ENCODE measurements at places on chromosomes 3 and 15.

DNA sequence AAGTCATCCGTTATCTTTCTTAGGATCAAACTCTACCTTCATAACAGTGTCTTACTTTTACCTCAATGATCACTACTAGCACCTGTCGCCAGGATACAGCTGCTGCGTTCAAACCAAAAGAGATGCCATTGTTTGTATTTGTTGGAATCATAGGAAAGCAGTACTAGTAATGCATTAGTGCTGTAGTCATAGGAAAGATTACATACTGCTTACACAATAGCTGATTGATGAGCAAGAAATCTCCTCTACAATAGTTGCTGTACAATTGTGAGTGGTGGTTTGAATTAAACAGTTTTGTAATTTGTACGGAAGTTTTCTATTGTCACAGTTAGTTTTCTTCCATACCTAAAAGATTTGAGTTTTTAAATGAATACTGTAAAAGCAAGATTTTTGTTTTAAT is 21.4 kb downstream of the ACAP2 start:
- no peak for DNase-seq

DNA sequence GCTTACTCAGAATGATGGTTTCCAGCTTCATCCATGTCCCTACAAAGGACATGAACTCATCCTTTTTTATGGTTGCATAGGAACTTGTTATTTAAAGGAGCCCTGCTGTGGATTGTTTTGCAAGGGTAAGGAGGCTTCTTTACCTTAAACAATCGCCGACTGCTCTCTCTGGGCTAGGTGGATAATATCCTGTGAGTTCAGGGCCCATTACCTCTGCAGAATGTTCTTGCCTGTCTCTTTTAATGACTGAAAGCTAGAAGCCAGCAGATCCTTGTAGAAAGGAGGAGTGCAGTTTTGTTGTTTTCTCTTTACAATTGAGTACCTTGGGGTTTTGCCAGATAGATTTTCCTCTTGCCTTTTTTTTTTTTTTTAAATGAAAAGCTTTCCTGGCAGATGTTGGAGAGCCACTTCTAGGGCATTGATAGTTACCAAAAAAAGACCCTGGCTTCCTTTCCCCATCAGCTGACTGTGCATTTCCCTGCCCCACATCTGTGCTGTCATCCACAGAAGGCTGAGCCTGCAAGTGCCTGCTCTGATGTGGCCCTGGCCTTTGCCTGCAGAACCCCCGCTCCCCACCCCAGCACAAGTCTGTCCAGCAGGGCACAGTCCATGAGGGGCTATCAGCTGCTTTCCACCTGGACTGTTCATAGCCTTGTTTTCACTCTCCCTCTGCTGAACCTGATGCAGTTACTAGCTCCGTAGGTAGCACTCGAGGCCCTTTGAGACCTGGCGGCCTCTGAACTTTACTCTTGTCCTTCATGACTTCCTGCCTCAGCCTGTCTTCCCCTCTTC is 113.1 kb downstream of the CHCHD6 start:
- DNase-seq = no peak

- peak; percentile 32 for DNase-seq
Observed at GRCh38 chr3:377158-377561, 180.6 kb downstream of the CHL1 start.

DNA sequence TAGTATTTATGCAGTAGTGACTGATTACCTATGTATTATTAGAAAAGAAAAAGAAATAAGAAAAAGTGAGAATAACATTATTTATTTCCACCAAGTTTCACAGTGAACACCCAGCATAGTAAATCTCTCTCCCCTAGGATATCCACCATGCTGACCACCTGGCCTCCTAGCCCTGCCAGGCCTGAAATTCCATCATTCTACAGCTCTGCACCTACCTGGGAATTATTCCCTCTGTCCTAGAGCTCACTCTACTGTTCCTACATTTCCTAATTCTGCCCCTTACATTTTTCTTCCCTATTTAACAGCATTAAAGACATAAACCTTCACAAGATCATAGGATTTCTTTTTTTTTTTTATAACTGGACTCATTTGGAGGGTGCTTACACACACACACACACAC is 525.3 kb upstream of the PPP2R3A start:
- DNase-seq = no peak

DNA sequence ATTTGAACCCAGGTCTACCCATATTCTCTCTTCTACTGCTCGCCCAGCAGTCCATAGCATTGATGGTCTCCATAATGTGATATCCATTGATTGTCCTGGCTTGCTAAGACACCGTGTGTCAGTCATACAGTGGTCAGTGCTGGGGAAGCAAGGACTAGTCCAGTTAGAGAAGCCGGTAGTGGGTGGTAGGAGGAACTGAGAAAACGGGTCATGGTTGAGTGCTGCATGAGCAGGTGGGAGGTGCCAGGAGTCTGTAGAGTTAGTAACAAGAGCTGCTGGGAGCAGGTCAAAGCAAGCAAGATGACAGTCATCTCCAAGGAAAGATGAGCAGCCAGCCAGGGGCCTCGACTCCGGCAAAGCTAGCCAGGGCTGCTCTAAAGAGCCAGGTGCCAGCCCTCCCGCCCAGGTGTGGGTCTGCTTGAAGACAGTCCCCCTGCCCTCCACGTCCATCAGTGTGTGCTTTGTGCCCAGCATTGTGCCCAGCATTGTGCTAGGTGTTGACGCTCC is 29.5 kb upstream of the USP3 start:
- DNase-seq = no peak

DNA sequence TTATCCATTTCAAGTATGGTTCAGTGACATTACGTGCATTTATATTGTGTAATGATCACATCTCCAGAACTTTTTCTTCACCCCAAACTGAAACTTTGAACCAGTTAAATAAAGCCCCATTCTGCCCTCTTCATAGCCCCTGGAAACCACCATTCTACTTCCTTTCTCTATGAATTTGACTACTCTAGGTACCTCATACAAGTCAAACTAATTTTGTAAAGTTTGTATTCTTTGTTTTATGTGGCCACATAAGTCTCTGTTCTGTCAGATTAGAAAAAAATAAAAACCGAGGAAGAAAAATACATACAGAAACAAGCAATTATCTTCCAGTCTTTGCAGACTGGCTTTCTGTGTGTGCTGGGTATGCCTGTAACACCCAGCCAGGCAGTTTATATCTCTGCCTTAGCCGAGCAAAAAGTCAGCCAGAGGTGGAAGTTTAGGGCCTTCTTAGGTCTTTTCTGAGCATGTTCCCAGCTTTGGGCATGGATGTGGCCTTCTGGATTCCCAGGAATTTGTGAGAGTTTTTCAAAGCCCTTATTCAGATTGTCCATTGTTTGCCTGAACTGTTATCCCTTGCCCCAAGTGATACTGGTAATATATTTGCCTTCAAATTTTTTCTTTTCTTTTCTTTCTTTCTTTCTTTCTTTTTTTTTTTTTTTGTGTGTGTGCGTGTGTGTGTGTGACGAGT is 6.0 kb upstream of the GRAMD1C start:
- DNase-seq = peak; percentile 11

- DNase-seq = no peak
Observed at GRCh38 chr3:185225523-185225922, 28.3 kb downstream of the EHHADH start.

- DNase-seq = peak; percentile 24
Observed at GRCh38 chr3:58173669-58174398, 36.9 kb downstream of the DNASE1L3 start.

GRCh38 chr15:60583194-60583593 is 104.3 kb upstream of the ICE2 start:
- no peak for DNase-seq

GRCh38 chr3:137764001-137764433 is at the start of gene SOX14:
TSS of gene SOX14 (plus strand) at chr3:137764315. CDS start at chr3:137764785, 470 bp downstream.
- DNase-seq = no peak

GRCh38 chr3:170840291-170840859 is 29.6 kb downstream of the RPL22L1 start:
- no peak for DNase-seq
